GOT3 (cell line): ENCODE measurements at places on chromosomes 5 and 9.

DNA sequence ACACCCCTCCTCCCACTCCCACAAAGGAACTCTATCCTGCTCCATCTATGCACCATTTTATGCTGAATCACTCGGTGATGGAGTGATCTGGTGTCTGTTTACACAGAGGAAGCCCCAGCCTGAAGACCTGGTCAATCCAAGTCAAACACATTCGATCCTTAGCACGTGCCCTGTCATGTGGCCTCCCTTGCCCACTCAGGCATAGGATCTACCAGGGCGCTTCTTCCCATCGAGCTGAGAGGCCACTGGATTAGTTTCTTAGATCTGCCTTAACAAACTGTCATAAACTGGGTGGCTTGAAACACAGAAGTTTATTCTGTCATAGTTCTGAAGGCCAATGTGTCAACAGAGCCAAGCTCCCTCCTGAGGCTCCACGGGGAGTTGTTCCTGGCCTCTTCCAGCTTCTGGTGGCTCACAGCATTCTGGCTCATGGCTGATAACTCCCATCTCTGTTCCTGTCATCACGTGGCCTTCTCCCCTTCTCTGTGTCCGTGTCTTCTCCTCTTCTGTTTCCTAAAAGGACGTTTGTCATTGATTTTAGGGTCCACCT is 34.2 kb downstream of the FOXI1 start:
- DNase-seq, result no peak

DNA sequence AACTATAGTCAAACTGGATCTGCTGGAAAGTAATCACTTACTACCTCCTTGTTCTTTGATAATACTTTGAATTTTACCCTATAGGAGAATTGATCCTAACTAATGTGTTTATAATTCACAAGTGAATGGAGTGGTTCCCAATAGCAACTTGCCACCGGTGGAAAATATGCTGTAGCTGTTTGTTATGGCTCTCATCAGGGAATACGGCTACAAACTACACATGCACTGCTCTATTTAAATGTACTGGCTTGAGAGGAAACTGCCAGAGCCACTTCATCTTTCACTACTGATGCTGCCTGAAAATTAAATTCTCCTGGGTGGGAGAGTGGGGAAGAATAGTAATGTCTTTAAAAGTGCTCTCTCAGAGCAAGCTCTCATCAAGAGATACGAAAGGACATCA is 448.5 kb upstream of the GRAMD2B start:
- no peak for DNase-seq

GRCh38 chr5:178422400-178422775 is 167.8 kb downstream of the COL23A1 start:
- DNase-seq, result no peak

DNA sequence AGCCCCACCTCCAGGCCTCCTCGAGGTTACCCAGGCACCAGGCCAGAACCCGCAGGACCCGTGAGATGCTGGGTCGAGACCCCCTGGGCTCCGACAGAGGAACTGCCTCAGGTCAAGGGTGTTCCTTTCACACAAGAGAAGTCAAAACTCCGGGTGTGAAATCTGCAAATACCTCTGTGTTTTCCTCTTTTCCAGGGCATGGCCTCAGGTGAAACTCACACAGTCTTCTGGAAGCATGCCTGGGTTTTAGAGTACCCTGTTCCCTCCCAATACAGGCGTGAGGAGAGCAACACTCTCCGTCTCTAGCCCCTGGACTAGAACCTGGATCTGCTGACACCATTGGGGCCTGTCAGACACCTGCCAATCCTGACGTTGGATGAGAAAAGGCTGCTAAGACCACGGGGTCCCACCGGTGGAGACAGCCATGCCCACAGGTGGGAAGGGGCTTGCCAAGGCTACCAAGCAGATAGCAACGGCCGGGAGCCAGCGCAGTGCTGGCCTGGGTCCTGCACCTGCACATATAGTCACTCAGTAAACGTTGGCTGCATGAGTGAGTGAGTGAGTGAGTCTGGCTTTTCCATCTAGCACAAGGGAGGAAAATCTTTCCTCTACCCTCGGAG is 182.0 kb upstream of the PPP1R26 start:
- no peak for DNase-seq

DNA sequence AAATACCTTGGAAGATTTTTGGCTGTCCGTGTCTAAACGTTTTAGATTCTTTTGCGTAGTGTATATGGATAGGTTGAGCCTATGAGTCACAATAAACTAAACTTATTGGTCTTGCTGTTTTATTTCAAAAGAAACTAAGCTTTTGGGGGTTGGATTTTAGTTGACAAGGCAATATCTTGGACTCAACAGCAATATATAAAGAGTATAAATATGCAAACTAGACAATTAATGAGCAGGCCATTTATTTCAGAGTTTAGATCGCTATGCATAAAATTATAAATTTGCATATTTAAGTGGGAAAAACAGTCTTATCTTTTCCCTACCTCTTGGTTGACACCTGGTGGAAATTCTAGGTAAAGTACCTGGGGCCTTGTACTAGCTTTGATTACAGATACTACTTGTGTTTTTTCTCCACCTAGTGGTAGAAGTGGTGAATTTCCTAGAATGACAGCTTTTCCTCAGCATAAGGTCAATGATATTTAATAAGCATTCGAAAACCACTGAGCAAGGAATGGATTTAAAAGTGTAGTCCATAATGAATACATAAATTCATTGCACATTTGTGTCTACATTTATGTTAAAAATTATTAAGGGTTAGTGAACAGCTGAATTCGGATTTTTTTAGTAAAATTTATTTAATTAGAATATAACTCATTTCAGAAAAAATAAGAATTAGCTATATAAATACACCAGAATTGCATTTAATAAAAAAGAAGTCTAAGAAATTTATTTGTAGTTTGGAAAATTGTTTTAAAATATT is 1.7 kb upstream of the ARRDC3 start:
- no peak for DNase-seq

- no peak for DNase-seq
Measured at GRCh38 chr9:36691671-36692070, 119.0 kb downstream of the MELK start.
